T-helper 1 cell treated with Interleukin-12 subunit alpha and Interleukin-12 subunit beta and Interleukin-4 antibody, amounts not matched to agents 30 ng/mL and 1 ng/mL, for 36 hours (primary cell): ENCODE measurements at places on chromosomes 6 and 20. TPM values are rescaled to one million over a fixed set of nuclear protein-coding genes. Genes with fewer than 3 reads are reported as not detected.

BEND6 gene
- not detected in 2 replicates for total RNA-seq

KATNA1 gene
- total RNA-seq, result 22.2 and 22.4 TPM in 2 replicates

RGS17 gene
- not detected in 2 replicates for total RNA-seq

TFAP2D gene
- not detected in 2 replicates for total RNA-seq

GPR6 gene
- not detected in 2 replicates for total RNA-seq

LAMA2 gene
- total RNA-seq, result 0.25 and 0.93 TPM in 2 replicates

CST5 gene
- not detected in 2 replicates for total RNA-seq

ESF1 gene
- 18.0 and 18.2 TPM in 2 replicates for total RNA-seq

APCDD1L gene
- total RNA-seq, result not detected in 2 replicates

VPS16 gene
- total RNA-seq, result 61.1 and 63.6 TPM in 2 replicates

SLC17A3 gene
- 0.59 and 0.66 TPM in 2 replicates for total RNA-seq

NCOA5 gene
- 36.5 and 40.2 TPM in 2 replicates for total RNA-seq

TCF21 gene
- not detected in 2 replicates for total RNA-seq

GPR63 gene
- 2.9 and 3.2 TPM in 2 replicates for total RNA-seq

ID4 gene
- not detected in 2 replicates for total RNA-seq

ULBP2 gene
- total RNA-seq, result 1.8 and 2.9 TPM in 2 replicates

ECHDC1 gene
- total RNA-seq, result 48.0 and 49.6 TPM in 2 replicates

HLA-DOA gene
- 5.8 and 8.4 TPM in 2 replicates for total RNA-seq

BMP2 gene
- not detected in 2 replicates for total RNA-seq

MYO6 gene
- 0.46 and 0.47 TPM in 2 replicates for total RNA-seq

STAU1 gene
- 53.9 and 57.1 TPM in 2 replicates for total RNA-seq

BPIFB1 gene
- not detected in 2 replicates for total RNA-seq

GNMT gene
- total RNA-seq, result 0.71 and 1.3 TPM in 2 replicates

SSTR4 gene
- total RNA-seq, result not detected in 2 replicates

PLAGL2 gene
- total RNA-seq, result 35.0 and 35.5 TPM in 2 replicates

PANK2 gene
- total RNA-seq, result 52.2 and 59.1 TPM in 2 replicates

TRAM2 gene
- total RNA-seq, result 13.2 and 13.7 TPM in 2 replicates

PHACTR1 gene
- 3.3 and 4.3 TPM in 2 replicates for total RNA-seq

SLC35D3 gene
- total RNA-seq, result not detected in 2 replicates

PKIG gene
- total RNA-seq, result 3.9 and 4.4 TPM in 2 replicates

FAXC gene
- total RNA-seq, result 0.37 TPM in 1 of 2 replicates, not detected in the other

PGC gene
- not detected in 2 replicates for total RNA-seq

IRF4 gene
- 216 and 221 TPM in 2 replicates for total RNA-seq

ZBTB46 gene
- 0.54 and 0.61 TPM in 2 replicates for total RNA-seq

PI16 gene
- total RNA-seq, result 2.5 and 4.6 TPM in 2 replicates

MLN gene
- not detected in 2 replicates for total RNA-seq

SOBP gene
- total RNA-seq, result 0.20 and 0.27 TPM in 2 replicates

DDAH2 gene
- 12.2 and 14.4 TPM in 2 replicates for total RNA-seq

C6orf89 gene
- 53.9 and 54.2 TPM in 2 replicates for total RNA-seq

C6orf15 gene
- total RNA-seq, result not detected in 2 replicates

SRMS gene
- not detected in 2 replicates for total RNA-seq

ADA gene
- 98.8 and 105 TPM in 2 replicates for total RNA-seq

MATN4 gene
- total RNA-seq, result 6.1 and 6.7 TPM in 2 replicates

FAM210B gene
- 5.9 and 6.3 TPM in 2 replicates for total RNA-seq

FILIP1 gene
- total RNA-seq, result not detected in 2 replicates

TMEM74B gene
- 0.25 TPM in 1 of 2 replicates, not detected in the other for total RNA-seq

MEI4 gene
- not detected in 2 replicates for total RNA-seq

UBE2V1 gene
- 134 and 148 TPM in 2 replicates for total RNA-seq

TNFRSF21 gene
- total RNA-seq, result 0.29 and 0.32 TPM in 2 replicates
